ENCODE measurements at places on chromosomes 5 and 9. TPM values are rescaled to one million over a fixed set of nuclear protein-coding genes. Genes with fewer than 3 reads are reported as not detected.

The SPATA31E1 gene
- not detected for total RNA-seq

The PRR16 gene
- not detected for total RNA-seq

The RNF44 gene
- total RNA-seq = 139 TPM

The PCDHAC2 gene
- total RNA-seq = not detected

The PCDHGB5 gene
- total RNA-seq = 0.66 TPM

The SEMA6A gene
- 0.15 TPM for total RNA-seq

The PRR7 gene
- total RNA-seq = 3.0 TPM

The RPL12 gene
- 859 TPM for total RNA-seq

The GFPT2 gene
- 0.39 TPM for total RNA-seq

The FOXD4L5 gene
- 0.32 TPM for total RNA-seq

The F12 gene
- total RNA-seq = 0.22 TPM

The ASTN2 gene
- total RNA-seq = 5.8 TPM

The CCL28 gene
- 11.1 TPM for total RNA-seq

The PCDHB10 gene
- total RNA-seq = not detected

Data from T-helper 1 cell treated with Interleukin-12 subunit alpha and Interleukin-12 subunit beta and Interleukin-4 antibody, amounts not matched to agents 30 ng/mL and 1 ng/mL, for 36 hours (primary cell).